Stimulated activated CD8-positive, alpha-beta memory T cell treated with anti-CD3 and anti-CD28 coated beads, Interleukin-4, amount 100 ng/mL, for 4 hours (primary cell): ENCODE measurements at places on chromosomes 7 and 10.

DNA sequence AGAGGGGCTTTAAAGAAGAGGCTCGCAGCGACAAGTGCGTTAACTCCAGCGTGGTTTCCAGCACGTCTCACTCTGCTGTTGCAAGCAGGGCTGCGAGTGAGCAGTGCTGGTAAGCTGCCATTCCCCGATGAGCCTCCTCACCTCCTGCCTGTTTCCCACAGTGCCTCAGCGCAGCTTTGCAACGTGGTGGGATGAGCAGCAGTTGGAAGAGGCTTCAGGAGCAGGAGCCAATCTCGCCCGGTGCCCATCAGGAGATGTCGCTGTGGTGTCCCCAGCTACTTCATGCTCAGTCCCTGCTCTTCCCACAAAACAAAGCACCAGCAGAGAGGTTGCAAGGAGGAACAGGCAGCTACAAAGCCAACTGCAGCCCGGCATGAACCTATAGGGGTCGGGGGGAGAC lies 2.4 kb upstream of the ADARB2 start:
- no peak for DNase-seq

- DNase-seq, result no peak
These were observed 124.7 kb upstream of the C1QL3 start for GRCh38 chr10:16646181-16647059.

DNA sequence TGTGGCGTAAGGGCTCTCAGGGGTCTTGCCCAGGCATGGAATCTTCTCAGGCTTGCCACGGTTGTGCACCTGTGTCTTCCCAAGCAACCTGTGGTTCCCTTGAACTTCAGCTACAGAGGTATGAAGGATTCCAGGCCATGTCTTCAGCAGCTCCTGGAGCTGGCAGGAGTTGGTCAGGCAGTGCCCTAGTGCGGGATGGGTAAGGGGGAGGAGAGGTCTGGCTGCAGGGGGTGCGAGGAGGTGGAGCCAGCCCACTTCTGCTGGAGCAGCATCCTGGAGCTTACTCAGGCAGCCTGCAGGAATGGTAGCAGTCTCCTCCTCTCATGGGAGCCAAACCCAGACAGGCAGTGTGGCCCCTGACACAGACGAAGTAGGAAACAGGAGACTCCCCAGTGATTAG lies 3.8 kb upstream of the TRIL start:
- DNase-seq, result no peak

DNA sequence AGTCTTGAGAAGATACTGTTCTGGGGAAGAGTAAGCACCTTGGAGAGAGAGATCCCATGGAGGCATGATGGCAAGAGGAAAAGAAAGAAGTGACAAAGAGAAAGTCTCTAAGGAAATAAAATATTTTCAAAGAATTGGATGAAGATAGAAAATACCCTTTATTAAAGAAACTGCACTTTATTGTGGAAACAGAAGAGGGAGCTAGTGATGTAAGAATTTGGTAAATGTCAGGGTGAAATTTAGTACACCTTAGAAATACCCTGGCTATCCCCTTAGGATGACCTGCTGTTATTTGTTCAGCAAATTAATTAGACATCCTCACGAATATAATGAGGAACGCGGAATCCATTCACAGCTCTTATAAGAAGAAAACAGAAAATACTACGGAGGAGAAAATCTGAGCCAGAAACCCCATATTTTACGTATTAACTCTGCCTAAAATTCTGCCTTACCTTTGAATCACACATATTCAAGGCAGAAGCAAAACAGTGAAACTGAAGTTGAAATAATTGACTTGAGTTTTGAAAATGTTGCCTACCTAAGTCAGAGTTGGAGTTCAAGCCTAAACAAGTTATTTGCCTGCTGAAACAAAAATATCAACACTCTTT lies 90.7 kb downstream of the TFPI2 start:
- DNase-seq, result no peak

DNA sequence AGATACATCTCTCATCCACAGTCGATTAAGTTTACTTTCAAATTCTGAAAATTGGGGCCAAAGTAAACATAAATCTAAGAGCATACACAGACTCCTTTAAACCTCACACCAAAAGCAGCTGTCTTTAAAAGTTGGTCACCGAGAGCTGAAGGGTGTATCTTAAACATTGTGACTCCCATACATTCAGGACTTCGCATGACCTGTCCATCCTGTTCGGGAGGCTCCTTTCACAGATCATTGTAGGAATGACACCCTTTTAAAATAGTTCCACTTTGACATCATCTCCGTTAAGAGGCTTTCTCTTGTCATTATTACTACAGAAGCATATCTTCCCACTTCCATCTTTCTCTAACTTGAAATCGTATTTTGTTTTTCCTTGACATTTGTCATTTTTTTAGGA lies 440.0 kb downstream of the DNAJB9 start:
- no peak for DNase-seq

DNA sequence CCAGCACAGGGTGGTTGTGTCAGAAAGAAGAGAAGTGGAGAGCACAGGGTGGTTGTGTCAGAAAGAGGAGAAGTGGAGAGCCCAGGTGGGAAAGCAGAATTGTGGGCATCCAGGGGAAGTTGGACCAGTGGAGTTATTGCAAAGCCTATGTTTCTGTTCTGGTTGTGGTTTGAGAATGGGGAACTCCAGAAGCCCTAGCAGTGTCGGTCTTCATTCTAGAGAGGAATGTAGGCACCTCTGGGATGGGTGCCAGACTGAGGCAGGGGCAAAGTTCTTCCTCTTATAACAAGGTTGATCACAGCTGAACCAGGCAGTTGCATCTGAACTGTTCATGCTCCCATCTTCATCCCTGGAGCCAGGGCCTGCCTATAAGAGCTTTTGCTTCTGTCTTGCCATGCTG lies 954 bp downstream of the FSCN3 start:
- DNase-seq, result no peak

DNA sequence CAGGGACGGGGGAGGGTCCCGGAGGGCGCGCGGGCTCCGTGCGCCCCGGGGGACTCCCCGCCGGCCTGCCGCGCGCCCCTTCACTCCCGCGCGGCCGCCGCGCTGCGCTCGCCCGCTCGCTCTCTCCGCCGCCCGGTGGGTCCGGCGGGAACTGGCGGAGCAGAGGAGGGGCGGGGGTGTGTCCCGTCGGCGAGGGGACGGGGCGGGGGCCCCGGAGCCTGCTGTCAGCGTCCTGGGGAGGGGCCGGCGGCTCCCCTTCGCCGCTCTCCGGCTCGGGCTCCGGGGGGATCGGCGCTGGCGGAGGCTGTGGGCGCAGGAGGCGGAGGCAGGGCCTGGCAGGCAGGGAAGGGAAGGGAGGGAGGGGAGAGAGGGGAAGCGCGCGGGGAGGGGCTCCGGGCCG lies at the start of gene SH3PXD2A:
SH3PXD2A (minus strand) TSS at position 153 of the 400 bp plus-strand sequence. CDS start 310 bp downstream, outside the sequence.
- no peak for DNase-seq

DNA sequence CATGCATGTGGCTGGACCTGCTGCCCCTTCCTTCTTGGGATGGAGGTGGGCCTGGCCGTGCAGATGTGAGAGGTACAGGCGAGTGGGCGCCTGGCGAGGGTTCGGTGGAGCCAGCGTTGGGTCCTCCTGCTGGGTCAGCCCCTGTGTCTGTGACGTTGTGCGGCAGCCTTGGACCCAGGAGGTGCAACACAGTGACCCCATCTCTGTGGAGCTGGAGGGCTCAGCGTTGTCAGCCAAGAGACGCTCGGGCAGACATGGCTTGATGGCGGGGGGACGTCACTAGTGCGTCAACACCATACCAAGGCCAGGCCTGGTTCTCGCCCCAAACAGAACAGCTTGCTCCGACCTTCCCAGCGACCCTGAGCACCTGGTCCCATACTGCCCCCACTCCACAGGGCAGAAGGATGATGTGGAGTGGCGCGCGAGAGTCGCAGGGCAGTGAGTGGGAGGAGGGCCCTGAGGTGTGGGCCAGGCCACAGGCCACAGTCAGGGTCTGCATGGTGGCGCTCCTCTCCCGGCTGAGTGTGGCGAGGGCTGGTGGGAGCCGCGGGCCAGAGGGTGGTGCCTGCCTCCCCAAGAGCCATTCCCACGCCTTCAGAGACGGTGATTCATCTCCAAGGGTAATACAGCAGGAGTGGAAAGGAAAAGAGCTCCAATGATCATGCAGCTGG lies 184.4 kb downstream of the DNAJB6 start:
- DNase-seq, result no peak

GRCh38 chr7:12965767-12966166 lies 278.3 kb downstream of the ARL4A start:
- DNase-seq, result no peak

- no peak for DNase-seq
These were observed 571.6 kb upstream of the MGMT start for GRCh38 chr10:128895473-128895872.

- DNase-seq, result no peak
These were observed 57.3 kb upstream of the SPOCK2 start for GRCh38 chr10:72145657-72146056.

DNA sequence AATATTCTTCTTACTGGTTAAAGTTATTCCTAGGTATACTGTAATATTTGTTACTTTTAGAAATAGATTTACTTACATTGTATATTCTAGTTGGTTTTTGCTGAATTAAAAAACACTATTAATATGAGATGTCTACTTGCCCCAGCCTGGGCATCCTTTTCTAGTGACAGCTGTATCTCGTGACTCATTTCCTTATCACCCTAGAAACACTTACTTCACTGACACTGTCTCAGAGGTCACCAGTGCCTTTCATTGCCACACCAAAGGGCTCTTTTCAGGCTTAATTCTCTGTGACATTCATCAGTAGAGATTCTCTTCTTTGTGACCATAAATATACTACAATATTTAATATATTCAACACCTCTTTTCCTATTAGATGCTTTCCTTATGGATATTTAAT lies 194.7 kb downstream of the GALNT17 start:
- DNase-seq, result no peak

DNA sequence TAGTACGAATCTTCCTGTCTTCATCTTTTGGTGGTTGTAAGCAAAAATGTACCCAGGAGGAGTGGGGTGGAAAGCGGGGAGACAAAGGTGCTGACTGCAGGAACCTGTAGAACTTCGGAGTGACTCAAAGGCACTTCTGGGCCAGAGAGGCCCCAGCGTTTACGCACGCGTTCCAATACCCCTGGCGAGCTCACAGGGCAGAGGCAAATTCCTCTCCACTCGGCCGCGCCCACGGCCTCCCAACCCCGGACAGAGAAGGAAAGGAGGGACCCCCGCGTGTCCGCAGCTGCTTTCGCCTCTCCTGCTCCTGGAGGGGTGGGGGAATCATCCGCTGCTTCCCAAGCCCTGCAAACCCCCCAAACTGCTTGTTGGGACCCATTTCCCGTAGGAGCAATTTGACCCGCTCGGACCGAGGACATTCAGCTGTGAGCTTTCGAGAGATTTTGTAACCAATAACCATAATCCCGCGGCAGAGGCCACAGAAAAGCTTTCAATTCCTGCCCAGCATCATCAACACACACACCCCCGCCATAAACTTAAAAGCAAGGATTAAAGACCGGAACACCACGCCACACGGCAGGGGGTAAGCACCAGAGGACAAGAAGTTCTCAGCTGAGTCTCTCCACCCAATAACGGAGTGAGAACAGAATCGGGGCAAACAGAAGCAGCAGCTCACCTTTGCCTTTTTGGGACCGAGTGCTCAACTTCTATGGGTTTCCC lies 2.3 kb downstream of the IGF2BP3 start:
- DNase-seq, result no peak

DNA sequence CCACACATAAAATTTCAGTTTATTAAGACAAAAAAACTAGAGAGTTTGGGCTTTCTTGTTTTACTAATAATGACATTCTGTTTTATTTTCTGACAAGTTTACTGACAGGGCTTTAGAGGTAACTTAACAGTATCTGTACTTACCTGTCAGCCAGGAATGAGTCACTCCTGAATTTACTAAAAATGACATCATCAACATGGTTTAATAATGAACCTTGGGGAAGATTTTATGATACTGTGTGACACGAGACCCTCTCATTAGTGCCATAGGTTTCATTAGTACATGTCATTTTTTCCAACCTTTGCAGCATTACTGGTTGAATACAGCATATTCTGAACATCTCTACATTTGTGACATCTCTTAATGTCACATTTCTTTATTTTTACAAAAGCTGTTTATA lies 131.1 kb downstream of the KCND2 start:
- DNase-seq, result no peak

DNA sequence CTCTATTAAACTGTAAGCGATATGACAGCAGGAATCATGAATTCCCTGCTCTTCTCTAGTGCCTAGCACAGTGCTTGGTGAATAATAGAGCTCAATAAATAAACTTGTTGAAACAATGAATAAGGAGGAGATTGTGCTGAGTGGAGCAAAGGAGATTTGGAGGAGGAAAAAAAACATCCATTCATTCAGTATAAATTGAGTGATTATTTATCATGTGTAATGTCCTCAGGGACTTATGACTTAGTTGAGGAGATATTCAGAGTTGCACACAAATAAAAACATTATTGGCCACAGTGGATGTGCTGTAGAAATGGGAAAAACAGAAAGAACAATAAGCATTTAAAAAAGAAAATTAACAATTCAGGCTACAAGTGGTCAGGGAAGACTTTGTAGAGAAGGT lies 125.7 kb downstream of the FOXP2 start:
- no peak for DNase-seq

DNA sequence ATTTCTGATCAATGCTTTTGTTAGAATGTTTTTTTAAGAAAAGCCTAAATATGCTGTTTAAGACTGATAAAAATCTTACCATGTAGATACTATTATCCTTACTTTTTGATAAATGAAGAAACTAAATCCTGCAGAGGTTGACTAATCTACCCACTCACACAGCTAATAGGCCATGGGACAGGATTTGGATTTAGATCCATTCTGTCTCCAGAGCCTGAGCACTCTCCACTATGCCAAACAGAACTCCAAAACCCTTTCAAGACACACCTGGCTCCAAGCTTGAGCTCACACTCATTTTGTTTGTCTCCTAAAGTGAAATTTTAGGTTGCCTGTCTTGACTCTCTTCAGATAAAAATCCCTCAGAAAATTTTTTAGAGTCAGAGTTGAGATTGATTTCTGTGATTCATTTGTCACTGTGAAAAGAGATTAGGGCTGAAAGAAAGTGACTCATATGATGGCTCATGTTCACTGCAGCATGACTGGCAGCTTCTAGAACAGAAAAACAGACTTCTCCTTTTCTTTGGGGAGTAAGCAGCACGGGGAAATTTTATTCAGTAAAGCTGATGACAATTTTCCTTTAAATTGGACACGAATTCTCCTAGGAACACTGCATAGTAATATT lies 132.3 kb upstream of the POT1 start:
- DNase-seq, result no peak

GRCh38 chr10:114289096-114289436 lies 50.0 kb downstream of the VWA2 start:
- no peak for DNase-seq

- DNase-seq, result no peak
These were observed 56.4 kb upstream of the MTPN start for GRCh38 chr7:136033413-136034031.

- DNase-seq, result no peak
These were observed 538 bp downstream of the TFAM start for GRCh38 chr10:58385784-58386112.

- no peak for DNase-seq
These were observed 90.0 kb downstream of the CXCL12 start for GRCh38 chr10:44294726-44295412.
